ENCODE measurements at places on chromosomes 4 and X.

DNA sequence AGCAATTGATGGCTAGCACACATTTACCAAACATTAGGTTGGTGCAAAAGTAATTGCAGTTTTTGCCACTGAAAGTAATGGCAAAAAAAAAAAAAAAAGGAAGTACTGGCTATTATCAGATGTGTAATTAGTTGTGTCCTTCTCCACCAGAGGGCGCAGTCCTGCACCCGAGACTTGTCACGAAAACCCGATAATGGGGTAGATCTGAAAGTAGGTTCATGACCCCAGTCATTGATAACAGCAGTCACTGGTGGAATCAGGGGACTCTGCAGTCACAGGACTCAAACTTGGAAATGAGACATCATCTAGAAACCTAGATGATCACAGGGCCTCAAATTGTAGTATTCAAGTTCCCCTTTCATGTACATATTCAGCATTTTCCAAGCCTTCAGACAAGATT is 13.1 kb upstream of the ACOT9 start:
- DNase-seq, result no peak

DNA sequence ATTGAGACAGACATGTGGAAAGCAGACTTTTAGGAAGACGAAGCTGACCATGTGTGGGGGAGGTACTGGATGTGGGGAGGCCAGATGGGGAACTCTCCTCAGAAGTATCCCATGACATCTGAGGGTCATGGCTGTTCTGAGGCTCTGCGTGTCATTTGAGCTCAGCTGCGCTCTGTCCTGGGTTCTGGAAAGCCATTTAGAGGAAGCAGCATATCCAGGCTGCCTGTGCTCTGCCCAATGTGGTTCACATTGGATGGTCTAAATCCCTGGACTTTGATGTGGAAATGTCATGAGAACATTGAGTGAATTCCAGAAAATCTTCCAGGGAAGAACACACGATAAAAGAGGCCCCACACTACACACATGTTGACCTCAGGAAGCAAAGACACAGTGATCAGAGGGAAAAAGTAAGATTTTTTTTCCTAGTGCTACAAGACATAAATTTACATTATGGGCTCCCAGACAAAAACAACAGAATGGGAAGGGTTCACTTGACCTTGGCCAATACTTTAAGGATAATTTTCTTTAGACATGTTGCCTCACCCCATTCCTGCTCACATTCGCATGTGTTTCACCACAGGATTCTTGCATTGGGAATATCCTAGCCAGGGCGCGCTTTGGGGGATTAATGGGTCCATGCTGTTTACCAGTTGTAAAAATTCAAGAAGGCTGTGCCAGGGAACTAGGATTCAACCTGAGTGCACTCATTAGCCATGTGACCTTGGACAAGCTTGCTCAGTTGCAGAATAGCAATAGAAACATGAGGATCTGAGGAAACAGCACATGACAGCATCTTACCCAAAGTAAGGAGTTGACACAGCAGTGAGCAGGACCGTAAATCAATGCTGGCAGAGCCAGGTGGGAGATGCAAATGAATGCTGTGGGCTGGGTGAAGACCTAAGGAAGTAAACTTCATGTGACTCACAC is 73.2 kb upstream of the C1QTNF7 start:
- DNase-seq, result no peak

- DNase-seq, result no peak
Observed at GRCh38 chr4:83613994-83614393, 78.1 kb downstream of the GPAT3 start.

DNA sequence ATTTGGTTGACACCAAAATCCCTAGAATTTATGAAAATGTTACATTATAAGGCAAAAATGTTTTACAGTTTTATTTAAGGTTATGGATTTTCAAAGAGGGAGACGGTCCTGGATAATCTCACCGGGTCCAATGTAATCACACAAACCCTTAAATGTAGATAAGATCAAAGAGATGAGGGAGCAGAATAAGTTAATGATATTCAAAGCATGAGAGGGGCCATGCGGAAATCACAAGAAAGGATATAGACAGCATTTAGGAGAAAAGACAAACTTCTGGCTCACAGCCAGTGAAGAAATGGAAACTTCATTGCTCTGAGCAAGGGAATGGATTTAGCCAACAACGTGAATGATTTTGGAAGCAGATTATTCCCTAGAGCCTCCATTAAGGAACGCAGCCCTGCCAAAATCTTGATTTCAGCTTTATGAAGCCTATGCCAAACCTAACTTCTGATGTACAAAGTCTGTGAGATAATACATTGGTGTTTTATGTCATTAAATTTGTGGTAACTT is 684.4 kb upstream of the GNPDA2 start:
- DNase-seq, result no peak

- DNase-seq, result peak; percentile 91
Observed at GRCh38 chr4:185143601-185143969, 519 bp downstream of the SLC25A4 start.

DNA sequence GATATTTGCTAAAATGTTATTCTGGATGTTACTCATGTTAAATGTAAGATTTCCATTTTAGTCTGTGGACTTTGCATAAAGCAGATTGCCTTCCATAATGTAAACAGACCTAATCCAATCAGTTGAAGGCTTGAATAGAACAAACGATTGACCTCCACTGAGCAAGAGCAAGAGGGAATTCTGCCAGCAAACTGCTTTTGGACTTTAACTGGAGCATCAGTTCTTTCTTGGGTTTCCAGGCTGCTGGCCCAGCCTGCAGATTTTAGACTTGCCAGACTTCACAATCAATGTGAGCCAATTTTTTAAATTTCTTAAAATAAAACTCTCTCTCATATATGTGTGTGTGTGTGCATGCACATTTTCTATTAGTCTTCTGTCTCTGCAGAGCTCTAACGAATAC is 1248.8 kb downstream of the ADGRL3 start:
- no peak for DNase-seq

- DNase-seq, result no peak
Observed at GRCh38 chrX:44432641-44433040, 89.2 kb upstream of the EFHC2 start.

DNA sequence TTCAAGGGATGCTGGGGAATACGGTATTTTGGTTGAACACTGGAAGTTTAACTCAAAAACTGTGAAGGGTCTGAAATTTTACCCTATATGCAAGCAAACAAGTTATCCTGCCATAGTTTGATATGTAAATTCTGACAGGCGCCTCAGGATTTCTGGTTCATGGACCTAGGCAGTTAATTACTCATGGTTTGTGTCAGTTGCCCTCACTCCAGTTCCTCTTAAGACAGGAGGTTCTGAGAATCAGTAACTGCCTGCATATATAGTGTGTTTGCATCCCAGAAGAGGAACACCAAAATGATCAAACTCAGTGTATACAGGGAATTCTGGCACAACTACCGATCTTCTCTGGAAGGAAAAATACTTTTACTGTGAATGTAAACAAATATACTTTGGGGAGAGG is 360.4 kb upstream of the NWD2 start:
- no peak for DNase-seq

DNA sequence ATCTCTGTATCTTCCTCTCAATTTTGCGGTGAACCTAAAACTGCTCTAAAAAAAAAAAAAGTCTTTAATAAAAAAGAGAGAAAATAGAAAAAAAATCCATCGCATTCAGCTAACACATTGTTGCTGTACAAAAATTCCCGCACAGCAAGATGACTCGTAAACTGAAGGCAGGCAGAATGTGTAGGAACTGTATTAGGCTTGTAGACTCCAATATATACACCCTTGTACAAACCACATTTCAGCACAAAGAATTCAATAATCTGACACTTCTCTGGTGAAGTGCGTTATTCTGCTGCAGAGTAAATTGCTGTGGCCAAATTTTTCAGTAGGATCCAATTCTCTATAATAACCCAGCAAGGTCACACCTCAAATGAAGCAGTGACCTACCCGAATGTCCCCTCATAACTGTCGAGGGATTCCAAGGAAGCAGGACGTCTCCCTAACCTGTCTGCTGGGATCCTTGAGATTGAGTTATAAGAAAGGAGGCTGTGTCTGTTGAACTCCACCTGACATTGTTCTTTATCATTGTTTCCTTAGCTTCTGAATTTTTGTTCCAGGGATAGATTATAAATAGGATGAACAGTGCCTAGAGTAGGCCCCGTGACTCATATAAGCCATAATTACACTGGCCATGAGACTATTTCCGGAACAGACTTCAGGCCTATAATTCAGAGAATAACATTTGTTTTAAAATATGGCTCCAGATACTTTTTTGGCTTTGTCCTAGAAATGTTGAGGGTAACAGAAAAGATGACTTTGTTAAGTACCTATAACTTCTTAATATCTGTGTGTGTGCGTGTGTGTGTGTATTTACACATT is 348.3 kb downstream of the PCDH7 start:
- DNase-seq, result no peak

DNA sequence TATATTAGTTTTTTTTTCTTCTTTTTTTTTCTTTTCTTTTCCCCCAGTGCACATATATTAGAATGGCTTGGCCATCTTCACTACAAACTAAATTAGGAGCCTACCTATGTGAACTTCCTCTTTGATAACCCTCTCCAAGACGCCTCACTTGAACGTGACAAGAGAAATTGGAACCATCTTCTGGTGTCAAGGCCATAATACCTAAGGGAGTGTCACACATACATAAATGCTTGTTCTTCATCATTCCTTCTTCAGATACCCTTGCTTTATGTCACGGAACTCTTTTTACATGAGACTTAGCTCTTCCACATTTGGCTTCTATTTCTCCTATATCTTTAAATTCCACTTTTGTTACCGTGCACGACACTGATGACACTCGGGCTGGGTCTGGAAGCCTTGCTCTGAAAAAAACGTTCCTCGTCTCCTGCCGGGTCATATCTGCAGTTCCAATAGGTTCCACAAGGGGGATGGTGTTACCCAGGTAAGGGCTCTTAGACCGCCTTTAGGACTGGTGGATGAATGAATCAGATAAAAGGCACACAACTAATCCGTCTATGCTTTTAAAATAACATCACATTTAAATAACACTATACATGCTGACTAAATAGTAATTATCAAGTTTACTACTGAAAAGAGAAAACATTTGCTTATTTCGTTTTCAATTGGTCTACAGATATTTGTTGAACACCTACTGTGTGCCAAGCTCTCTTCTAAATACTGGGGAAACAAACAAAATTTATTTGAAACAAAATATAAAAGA is 19.9 kb downstream of the DGAT2L6 start:
- DNase-seq, result no peak

- no peak for DNase-seq
Observed at GRCh38 chr4:8581094-8581861, 1.1 kb downstream of the GPR78 start.

All from coronary artery (tissue), 2 donors.